ENCODE measurements at places on chromosomes 5 and 9. TPM values are rescaled to one million over a fixed set of nuclear protein-coding genes. Genes with fewer than 3 reads are reported as not detected.

GRCh38 chr9:3435732-3436131, 90.1 kb downstream of the RFX3 start:
- no peak for DNase-seq

- DNase-seq = no peak
Observed at GRCh38 chr9:93223260-93224180, 39.6 kb downstream of the WNK2 start.

- DNase-seq = no peak
Observed at GRCh38 chr9:3809724-3810123, 283.9 kb upstream of the RFX3 start.

- no peak for DNase-seq
Observed at GRCh38 chr5:165459232-165459631, 1953.8 kb downstream of the MAT2B start.

BARX1 gene
- not detected for total RNA-seq

RHOBTB3 gene
- total RNA-seq = 0.51 TPM

SPATA6L gene
- total RNA-seq = 2.3 TPM

DNA sequence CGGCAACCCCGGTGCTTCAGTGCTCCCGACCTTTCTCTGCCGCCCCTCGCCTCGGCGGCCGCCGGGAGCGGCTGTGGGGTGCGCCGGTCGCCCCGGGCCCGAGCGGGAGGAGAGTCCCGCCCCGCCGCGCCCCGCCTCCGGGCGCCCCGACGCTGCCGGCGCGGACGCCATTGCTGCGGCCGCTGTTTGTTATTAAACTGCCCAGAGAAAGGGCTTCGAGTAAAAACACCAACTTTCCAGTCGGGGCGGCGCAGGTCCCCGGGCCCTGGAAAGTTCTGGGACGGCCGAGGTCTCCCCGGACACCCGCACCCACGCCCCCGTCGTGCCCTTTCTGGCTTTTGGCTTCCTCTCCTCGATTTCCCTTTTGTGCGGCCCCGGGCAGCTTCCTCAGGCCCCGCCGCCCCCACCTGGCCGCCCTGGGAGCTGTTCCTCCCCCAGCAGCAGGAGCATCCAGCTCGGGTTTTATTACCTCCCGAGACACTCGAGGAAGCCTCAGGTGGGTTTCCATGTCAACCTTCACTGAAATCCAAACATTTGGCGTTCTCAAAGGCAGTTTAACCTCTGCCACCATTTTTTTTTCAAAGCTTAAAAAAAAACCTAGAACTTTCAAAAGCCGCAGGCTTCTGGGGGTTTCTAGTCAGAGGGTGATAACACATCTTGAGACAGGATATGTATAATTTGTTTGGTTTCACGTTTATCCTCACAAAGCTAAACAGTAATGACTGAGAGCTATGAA, 334.4 kb downstream of the CWC27 start:
- peak; percentile 82 for DNase-seq

CARD9 gene
- total RNA-seq = 1.7 TPM

RNF145 gene
- total RNA-seq = 32.0 TPM

PCDHB15 gene
- not detected for total RNA-seq

ORM2 gene
- not detected for total RNA-seq

GRCh38 chr9:76692458-76693129, 71.6 kb upstream of the PCA3 start:
- no peak for DNase-seq

GRCh38 chr5:58156973-58157701, 302.7 kb downstream of the PLK2 start:
- peak; percentile 38 for DNase-seq

GPR21 gene
- 4.1 TPM for total RNA-seq

PRDM9 gene
- total RNA-seq = not detected

Data from OCI-LY7 (cell line).